ENCODE measurements at places on chromosomes 16 and 17.
A peak's percentile ranks its signal among the peaks of the same experiment; 100 is the strongest.

DNA sequence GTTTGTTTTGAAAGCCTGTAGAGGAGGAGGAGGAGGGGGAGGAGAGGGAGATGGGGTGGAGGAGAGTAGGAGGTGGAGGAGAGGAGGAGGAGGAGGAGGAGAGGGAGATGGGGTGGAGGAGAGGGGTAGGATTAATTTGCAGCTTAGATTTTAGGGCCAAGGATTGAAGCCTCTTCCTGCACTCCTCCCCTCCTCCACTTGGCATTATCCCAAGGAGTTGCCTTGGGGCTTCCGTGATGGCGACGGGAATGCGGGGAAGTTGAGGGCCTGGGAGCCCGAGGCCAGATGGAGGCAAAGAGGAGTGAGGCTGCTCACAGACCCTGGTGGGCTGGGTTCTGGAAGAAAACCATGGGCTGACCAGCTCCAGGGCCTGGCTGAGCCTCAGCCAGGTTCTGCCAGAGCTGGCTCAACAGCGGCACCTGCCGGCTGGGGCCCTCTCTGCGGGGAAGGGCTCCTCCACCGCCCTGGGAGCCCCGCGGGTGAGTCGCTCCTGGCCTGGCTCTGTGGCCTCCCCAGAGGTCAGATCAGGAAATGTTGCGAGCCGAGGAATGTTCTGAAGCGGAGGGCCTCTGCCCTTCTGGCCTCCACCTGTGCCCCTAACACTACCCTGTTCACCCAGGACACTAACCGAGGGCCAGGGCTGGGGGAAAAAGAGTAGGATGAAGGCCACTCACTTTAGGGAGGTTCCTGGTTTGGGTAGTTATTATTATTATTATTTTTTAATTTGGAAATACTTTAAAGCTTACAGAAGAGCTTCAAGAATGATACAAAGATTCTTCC, 23.9 kb upstream of the FMNL1 start:
- peak; percentile 88 for DNase-seq

- no peak for DNase-seq
These were observed 130.9 kb downstream of the RPTOR start for GRCh38 chr17:80675438-80676095.

DNA sequence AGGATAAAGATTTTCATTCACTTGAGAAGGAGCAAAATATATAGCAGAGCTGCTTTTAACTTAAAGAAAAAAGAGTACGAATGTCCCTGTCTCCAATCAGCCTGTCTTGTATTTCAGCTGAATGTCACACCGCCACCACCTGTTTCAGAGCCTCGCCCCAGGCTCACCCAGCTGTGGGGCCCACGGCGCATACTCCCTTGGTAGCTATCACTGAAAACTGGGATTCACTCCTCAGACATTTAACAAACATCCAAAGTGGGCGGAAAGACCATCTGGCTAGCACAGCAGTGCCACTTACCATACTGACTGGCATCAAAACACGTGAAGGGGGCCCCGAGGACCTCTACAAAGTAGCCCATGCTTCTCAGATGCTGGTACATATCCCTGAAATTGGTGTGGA, 25.4 kb upstream of the SLC38A8 start:
- DNase-seq, result no peak

- no peak for DNase-seq
These were observed 601 bp upstream of the NGFR start for GRCh38 chr17:49494399-49494985.

GRCh38 chr16:29009050-29009837, 24.4 kb downstream of the LAT start:
- DNase-seq, result no peak

DNA sequence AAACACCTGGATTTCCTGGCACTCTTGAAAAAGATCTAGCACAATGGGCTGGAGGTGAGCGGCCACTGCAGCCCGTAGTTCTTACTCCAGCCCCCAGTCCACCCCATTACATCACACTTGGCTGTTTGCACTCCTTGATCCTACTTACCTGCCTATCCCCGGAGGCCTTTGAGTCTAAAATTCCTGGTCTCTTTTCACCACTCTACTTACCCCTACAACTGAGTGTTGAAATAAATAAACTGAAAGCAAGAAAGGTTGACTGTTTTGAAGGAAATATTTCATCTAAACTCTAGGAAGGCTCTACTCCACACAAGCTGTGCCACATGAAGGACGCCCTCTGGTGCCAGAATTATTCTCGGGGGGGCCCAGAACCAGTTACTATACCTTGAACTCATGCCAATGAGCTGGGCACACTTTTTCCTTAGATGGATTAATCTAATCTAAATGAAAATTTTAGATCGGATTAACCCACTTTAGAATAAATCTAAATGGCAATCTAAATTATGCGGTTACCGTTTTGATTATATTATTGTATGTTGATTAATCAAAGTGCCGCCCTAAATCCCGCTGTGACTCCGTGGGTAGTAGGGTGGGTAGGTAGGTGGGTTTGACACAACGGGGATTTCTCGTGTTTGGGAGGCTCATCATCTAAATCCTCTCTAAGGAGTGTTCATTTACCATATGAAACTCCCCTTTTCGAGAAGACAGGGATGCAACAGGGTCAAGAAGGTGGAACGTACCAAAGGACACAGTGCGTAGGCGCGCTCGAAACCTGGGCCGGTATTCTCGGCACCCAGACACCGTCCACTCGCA, 651 bp upstream of the EIF1 start:
- DNase-seq, result no peak

All from hindlimb muscle (tissue), 1 donor.